ENCODE measurements at places on chromosomes 5 and 9.

DNA sequence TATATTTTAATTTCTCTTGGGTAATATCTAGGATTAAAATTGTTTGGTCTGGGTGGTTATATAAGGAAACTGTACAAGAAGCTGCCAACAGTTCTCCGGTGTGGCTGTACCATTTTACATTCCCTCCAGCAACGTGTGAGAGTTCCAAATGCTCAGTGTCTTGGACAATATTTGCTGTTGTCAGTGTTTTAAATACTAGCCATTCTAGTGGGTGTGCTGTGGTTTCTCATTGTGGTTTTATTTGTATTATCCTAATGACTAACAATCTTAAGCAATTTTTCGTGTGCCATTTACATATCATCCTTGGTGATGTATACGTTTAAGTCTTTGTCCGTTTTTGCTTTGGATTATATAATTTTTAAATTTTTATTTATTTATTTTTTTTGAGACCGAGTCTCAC, 34.0 kb downstream of the TNFSF15 start:
- no peak for DNase-seq

DNA sequence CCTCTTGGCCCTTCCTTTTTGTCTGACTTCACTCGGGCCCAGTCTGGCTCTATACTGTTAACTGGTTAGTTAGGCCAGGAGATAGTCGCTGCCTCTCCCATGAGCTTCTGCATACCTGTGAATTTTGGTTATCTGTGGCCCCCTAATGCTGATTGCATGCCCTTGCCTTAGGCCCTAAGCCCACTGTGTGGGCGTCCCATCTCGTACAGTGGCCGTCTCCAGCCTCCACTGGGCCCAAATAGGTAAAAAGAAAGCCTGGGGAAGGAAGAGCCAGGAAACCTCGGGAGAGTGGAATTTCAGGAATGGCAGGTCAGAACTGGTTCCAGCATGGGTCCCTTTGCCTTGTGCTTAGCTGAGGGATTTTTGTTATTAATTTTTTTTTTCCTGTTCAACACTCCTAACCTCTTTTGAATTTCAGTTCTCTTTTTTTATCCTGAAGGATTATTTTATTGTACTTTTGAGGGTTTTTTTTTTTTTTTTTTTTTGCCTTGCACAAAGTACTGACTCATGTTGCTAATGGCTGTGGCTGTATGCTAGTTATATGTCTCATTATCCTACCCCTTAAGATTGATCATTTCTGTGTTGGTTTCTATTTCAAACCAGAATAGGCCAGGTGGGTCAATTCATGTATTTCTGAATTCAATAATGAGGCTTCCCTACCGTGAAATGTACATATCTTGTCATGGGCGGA, 3.4 kb downstream of the PRRC2B start:
- no peak for DNase-seq

DNA sequence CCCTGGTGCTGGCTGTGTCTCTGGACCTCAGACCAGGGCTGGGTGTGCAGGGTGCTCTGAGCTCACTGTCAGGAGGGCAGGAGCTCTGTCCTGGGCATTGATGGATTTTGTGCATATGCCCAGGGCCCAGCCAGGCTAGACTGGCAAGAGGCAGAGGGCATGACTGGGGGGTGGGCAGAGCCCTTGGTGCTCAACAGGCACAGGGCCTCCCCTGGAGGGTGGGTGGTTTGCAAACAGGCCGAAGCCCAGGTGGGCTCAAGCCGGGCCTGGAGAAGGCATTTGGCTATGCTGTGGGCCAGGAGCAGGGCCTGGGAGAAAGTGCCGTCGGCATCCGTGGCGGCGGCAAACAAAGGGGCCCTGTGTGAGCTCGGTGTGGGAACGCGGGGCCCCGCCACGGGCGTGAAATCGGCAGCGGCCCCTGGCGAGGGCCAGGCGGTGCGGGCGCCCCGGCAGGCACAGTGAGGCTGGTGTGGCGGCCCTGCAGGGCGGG, 1.9 kb upstream of the NRARP start:
- DNase-seq, result no peak

DNA sequence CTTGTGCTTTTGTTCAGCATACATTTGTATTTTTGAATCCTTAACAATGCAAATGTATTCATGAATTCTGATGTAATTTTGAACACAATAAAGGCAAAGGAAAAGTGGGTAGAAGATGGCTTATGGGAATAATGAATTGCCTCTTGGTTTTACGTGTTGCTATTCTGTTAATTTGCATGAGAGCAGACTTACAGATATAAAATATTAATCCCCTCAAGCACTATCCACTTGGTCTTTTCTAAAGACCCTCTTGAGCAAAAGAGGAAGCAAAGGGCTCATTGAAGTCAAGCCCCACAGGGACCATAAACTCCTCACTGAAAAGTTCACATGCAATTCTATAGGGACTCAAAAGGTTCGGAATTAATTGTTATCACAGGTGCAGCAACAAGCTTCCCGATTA, 51.9 kb downstream of the OSTF1 start:
- DNase-seq, result no peak

- DNase-seq, result no peak
Observed at GRCh38 chr9:114029311-114030170, 48.6 kb downstream of the AMBP start.

DNA sequence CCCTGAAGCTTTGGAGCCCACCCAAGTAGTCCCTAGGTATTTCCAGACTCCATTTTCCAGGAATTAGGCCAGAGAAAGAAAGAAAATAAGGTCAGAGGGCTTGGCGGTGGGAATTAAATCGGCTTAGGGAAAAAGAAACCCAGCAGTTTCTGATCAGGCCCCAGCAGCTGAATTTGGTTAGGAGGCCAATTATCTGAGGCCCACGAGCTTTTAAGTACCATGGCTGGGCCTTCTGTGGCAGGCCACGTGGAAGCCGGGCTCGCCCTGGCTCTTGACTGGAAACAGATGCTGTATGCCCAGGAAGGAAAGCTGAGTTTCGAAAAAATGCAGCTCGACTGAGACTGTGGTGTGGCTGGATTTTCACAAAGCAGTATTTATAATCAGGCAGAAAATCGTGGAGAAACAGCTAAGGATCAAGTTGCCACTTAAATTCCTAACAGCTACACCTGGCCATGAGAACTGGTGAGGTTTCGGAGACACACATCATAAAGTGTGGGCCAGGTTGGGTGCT, 75.1 kb upstream of the PANK3 start:
- DNase-seq, result no peak

GRCh38 chr5:43352915-43353314, 39.7 kb upstream of the HMGCS1 start:
- DNase-seq, result no peak

DNA sequence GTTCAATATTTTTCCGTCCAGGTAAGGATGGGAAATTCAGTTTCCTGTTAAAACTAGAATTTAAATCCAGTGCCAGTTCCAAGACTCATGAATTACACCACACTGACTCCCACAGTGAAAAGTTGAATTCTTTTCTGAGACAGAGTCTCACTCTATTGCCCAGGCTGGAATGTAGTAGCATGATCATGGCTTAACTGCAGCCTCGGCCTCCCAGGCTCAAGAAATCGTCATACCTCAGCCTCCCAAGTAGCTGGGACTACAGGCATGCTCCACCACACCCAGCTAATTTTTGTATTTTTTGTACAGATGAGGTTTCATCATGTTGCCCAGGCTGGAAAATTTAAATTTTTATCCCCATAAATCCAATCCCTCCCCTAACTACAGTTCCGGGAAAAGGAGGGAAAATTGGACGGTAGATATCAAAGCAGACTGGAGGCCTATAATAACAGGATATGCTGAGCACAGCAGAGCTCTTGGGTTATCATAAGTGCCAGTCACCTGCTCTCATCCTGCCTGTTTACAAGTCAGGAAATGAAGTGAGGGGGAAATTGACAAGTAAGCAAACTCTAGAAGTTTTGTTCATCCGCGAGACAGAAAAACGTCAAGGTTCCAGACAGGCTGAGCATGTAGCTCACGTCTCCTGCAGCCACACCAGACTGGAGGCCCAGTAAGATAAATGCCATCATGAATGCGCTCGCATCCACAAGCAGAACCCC, 105.7 kb downstream of the UGCG start:
- no peak for DNase-seq

DNA sequence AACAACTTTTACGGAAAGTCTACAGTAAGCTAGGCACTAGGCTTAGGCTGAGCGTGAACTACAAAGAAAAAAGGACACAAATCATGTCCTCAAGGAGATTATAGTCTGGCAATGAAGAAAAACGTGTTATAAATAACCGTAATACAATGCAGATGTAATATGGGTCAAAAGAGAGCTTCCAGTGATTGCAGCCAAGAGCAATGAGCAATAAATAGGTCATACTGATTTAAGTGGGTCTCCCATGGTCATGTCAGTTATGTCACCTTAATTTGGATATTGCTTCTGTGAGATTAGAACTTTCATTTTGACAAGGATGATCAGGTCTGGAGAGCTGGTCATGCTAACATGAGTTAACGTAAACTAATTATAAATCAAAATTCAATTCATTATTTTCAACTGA, 158.6 kb upstream of the GNA14 start:
- no peak for DNase-seq

DNA sequence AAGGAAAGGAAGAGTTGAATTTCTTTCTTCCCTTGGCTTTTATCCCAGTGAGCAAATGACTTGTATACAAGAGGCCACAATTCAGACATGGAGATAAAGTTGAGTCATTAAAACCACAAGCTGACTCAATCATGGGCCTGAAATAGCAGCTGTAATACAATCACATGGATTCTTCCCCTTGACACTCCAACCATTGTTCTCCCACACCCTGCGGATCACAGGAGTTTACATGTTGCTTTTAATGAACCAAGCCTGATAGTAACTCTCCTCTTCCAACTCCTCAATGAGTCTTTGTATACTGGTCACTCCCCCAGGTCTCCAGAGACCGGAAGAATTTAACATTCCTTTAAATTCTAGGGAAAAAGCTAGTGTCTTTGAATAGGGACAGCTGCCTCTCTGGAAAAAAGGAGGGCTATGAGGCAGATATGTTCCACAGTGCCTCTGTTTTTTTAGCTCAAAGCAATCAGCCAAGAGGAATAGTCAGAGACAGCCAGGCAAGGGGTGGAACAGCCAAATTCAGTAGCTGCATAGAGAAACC, 32.4 kb downstream of the PCDHGC5 start:
- DNase-seq, result peak; percentile 78

DNA sequence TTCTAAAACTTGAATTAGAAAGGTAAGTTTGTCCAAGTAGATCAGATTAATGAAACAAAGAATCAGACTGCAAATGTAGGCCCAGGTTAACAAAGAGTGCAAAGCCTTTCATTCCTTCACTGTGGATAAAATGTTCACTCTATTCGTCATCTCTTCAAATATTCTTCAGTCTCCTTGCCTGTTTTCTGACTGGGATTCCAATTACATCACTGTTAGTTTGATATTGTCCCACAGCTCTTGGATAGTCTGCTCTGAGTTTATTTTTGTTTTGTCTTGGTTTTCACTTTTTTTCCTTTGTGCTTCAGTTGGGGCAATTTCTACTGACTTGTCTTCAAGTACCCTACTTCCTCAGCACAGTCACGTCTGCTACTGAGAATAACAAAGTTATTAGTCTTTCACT, 38.5 kb upstream of the GZMA start:
- no peak for DNase-seq

- DNase-seq, result no peak
Observed at GRCh38 chr9:71567890-71568289, 200.4 kb downstream of the CEMIP2 start.
